Spinal cord (tissue), 10 donors: ENCODE measurements at places on chromosomes 6 and 20.

GRCh38 chr20:18090044-18090443 is 32.3 kb upstream of the OVOL2 start:
- no peak overlapping the region for H3K27ac ChIP-seq
- H3K36me3 ChIP-seq = no peaks in the 10 kb centered on the region
- no peaks in the 10 kb centered on the region for H3K27me3 ChIP-seq

GRCh38 chr20:38126146-38126921 is 38.7 kb downstream of the TGM2 start:
- H3K36me3 ChIP-seq = no peaks in the 10 kb centered on the region
- no peak overlapping the region for H3K4me3 ChIP-seq
- H3K4me1 ChIP-seq = peaks cover 23% of the 10 kb centered on the region
- H3K27ac ChIP-seq = peak overlapping the region; percentile 76

DNA sequence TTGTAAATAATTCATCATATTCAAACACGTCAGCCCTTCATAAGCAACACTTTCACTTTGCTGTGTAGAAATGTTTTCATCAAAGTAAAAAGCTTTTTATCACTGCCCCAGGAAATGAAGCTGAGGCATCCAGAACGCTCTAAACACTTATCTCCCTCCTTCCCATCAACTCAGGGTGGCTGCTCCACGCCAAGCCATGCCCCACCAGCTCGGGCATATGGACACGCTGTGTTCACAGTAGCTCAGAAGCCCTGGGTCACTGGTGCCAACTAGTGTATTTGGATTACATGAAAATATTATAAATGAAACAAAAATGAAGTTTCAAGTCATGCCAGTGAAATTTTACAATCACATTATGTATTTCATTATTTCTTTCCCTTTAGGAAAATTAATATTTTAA is 10.3 kb downstream of the PDE10A start:
- H3K4me3 ChIP-seq = no peak overlapping the region
- H3K27ac ChIP-seq = no peak overlapping the region
- H3K27me3 ChIP-seq = no peaks in the 10 kb centered on the region
- H3K36me3 ChIP-seq = no peaks in the 10 kb centered on the region

- H3K4me3 ChIP-seq = no peak overlapping the region
- H3K4me1 ChIP-seq = no peaks in the 10 kb centered on the region
- no peak overlapping the region for H3K27ac ChIP-seq
- H3K27me3 ChIP-seq = no peaks in the 10 kb centered on the region
- H3K36me3 ChIP-seq = no peaks in the 10 kb centered on the region
- no peak for DNase-seq
Observed at GRCh38 chr20:9195031-9195430, 126.1 kb downstream of the PLCB4 start.

GRCh38 chr6:158467923-158468322 is 92.0 kb upstream of the TMEM181 start:
- peak; percentile 36 for DNase-seq
- no peak overlapping the region for H3K27ac ChIP-seq
- H3K4me1 ChIP-seq = no peaks in the 10 kb centered on the region
- peaks cover 4% of the 10 kb centered on the region for H3K36me3 ChIP-seq
- H3K27me3 ChIP-seq = no peaks in the 10 kb centered on the region
